ENCODE measurements at places on chromosomes 7 and 10. TPM values are rescaled to one million over a fixed set of nuclear protein-coding genes. Genes with fewer than 3 reads are reported as not detected.

GRCh38 chr7:150937848-150938561, 40.1 kb downstream of the KCNH2 start:
- DNase-seq = no peak

DNA sequence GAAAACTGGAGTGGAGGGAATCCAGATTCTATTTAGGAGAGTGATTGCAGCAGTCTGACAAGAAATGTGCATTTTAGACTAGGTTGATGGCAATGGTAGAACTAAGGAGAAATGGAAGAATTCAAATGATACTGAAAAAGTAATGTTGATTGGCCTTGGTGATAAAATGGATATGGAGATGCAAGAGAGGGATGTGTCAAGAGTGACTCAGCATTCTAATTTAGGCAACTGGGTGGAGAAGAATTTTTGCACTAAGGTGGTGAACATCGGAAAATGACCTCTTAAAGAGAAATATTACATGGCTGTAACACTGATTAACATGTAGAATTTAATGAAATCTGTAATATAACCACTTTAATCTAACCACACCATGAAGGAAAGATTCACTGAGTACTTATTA, 806.5 kb downstream of the PHTF2 start:
- no peak for DNase-seq

DNA sequence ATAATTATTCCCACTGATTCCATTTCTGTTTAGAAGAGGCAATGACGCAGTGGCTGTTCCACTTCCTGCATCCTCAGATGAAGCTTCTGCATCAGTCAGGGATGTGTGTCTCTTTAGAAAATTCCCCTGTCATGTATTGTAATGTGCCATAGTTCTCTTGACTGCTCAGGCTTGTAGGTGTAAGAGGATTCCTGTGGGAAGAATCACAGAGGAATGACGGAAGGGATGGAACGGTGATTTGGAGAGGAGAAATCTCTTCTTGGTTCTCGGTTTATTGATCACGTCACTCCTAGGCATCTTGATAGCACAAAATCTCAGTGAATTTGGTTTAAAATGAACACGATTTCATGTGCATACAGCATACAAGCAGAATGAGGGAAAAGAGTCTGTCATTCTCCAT, 69.8 kb upstream of the PRKCQ start:
- peak; percentile 96 for DNase-seq

- DNase-seq = no peak
Measured at GRCh38 chr7:137753067-137753466, 93.7 kb downstream of the DGKI start.

- no peak for DNase-seq
Measured at GRCh38 chr7:141074997-141075396, 1.1 kb downstream of the TMEM178B start.

DNA sequence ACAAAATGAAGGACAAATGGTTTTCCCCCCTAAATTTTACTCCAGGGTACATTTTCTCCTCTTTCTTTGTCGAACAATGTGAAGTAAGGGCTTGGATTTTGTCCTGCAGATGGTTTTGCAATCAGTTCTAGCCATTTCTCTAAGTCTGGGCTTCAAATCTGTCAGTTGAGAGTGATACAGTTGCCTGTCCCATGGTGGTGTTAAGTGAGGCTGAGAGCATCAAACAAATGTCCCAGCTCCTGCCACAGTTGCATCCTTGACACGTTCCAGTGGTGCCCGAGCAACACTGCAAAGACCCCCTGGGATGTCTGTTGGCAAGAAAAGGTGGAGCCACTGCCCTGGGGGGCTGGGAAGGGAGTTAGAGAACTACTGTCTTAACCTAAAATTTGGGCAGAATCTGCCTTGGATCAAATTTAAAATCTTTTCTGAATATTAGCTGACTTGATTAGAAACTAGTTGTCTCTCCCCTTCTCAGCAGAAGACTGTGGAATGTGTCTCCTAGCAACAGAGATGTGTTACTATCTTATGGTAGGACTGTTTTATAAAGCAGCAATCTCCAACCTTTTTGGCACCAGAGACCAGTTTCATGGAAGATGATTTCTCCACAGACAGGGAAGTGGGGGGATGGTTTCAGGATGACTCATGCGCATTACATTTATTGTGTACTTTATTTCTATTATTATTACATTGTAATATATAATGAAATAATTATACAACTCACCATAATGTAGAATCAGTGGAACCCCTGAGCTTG, 102.0 kb upstream of the STEAP1B start:
- DNase-seq = no peak

- DNase-seq = no peak
Measured at GRCh38 chr7:25881317-25882037, 270.5 kb upstream of the NFE2L3 start.

- no peak for DNase-seq
Measured at GRCh38 chr7:3191548-3191947, 109.5 kb upstream of the SDK1 start.

DNA sequence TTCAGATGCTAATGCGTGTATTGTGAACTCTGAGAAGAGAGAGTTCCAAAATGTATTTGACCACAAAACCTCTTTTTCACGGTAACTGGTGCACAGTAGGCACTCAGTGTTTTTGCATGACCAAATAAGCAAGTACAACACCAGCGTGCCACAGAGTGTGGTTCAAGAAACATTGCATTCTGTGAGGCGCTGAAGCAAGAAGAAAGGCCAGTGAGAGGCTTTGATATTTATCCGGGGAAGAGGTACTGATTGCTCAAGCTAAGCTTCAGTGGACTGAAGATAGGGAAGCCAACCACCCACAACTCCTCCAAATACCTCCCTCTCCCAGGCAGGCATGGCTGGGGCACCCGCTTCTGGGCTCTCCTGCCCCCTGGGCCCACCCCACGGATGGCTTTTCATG, 611.2 kb downstream of the SDK1 start:
- peak; percentile 52 for DNase-seq

DNA sequence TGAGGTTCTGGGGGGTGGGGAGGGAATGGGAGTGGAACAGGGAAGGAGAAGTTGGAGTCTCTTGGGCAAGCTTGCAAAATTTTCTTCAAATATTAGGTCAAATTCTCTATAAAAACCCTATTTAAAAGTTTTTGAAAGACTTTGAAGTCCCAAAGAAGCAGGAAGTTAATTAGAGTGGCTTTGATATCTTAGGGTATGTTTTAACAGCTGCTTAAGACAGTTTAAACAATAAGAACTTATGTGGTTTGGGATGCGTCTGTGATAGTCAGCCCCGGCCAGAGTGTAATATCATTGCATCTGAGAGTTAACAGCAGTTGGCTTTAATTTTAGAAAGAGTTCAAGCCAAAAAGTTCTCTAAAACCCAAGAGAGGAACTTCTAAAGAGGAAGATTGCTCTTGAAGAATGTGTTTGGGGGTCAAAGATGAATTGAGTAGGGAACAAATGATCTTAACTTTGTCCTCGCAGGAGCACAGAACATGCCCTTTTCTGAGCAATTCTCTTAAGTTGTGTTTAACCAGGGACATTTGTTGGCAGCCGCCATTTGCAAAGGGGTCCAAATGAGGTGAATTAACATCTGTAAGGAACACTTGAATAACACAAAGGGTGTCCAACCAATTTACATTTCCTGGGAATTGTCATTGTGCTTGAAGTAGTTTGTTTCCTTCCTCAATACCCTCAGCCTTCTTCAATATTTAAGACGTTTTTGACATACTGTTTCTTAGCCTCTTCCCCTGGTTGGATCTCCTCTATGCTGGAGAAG, 182.4 kb downstream of the PTEN start:
- DNase-seq = no peak

- DNase-seq = no peak
Measured at GRCh38 chr7:35253460-35253709, 515 bp downstream of the TBX20 start.

DNA sequence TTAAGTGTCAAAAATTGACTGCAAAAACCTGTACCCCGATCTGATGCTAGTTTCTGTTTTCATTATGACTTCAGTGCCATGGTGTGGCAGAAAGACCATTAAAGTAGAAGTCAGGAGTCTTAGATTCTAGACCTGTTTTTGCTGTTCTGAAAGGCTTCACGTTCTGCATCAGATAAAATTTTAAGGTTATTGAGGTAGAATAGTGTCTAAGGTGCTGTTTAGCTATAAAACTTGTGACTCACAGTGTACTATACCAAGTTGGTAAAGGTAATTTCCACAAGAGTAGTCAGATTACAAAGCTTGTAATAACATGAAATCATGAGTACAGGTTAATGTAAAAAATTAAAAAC, 38.6 kb downstream of the ZNRF2 start:
- DNase-seq = no peak

- no peak for DNase-seq
Measured at GRCh38 chr7:27737616-27738015, 2.3 kb upstream of the TAX1BP1 start.

- no peak for DNase-seq
Measured at GRCh38 chr10:14820010-14820774, 17.6 kb downstream of the CDNF start.

GRCh38 chr7:83053965-83054364, 108.7 kb downstream of the PCLO start:
- DNase-seq = no peak

Gene TRIM50
- total RNA-seq = not detected

Gene NOS3
- 1.2 TPM for total RNA-seq

Gene RASSF4
- 14.5 TPM for total RNA-seq

Gene ACHE
- total RNA-seq = 0.51 TPM

Gene ATP5MK
- 325 TPM for total RNA-seq

Gene RBM48
- 6.6 TPM for total RNA-seq

Gene PKD2L1
- total RNA-seq = not detected

Measured in epithelial cell of proximal tubule (primary cell).